ENCODE measurements at places on chromosomes 13 and 19.

DNA sequence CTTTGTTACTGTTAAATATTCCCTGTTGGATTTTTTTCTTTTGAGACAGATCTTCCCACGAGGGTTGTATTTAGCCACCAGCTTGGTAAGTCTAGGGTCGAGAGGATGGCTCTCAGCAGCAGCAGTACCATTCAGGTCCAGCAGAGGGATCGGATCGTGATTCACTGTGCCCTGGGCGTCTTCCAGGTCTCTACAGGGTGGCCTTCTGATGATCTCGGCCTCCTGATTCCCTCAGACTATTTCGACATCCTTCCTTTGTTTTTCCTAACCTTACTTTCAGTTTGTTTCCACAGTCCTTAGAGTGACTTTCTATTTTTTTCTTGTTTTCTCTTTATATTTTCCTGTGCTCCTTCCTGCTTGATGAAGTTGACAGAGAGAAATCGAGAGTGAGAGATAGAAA is 1436.9 kb downstream of the UQCRFS1 start:
- H3K27me3 ChIP-seq, result no peaks in the 10 kb centered on the region
- H3K27ac ChIP-seq, result no peak overlapping the region
- H3K4me3 ChIP-seq, result no peak overlapping the region
- H3K4me1 ChIP-seq, result no peaks in the 10 kb centered on the region
- H3K36me3 ChIP-seq, result peaks cover 78% of the 10 kb centered on the region

GRCh38 chr19:13121551-13122274 is 3.6 kb downstream of the NACC1 start:
- no peaks in the 10 kb centered on the region for H3K36me3 ChIP-seq
- peaks cover under 1% of the 10 kb centered on the region for H3K27me3 ChIP-seq
- DNase-seq, result no peak

DNA sequence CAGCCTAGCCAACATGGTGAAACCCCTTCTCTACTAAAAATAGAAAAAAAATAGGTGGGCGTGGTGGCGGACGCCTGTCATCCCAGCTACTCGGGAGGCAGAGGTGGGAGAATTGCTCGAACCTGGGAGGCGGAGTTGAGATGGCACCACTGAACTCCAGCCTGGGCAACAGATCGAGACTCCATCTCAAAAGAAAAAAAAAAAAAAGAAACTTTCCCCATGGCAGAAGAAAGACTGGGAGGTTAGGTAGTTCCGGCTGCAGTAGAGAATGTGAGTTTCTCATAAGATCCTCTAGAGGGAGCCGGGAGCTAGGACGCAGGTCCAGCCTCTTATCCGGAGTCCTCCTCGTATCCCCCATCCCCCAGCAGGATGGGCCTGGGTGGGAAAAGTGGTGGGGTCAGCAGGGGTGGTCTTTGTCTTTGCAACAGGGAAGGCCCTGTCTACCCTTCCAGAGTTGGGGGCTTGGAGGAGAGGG is 13.2 kb upstream of the CREB3L3 start:
- no peak overlapping the region for H3K27ac ChIP-seq
- no peak overlapping the region for H3K4me3 ChIP-seq
- H3K4me1 ChIP-seq, result peaks cover 8% of the 10 kb centered on the region
- H3K27me3 ChIP-seq, result peaks cover 25% of the 10 kb centered on the region
- H3K36me3 ChIP-seq, result no peaks in the 10 kb centered on the region
- DNase-seq, result peak; percentile 36

DNA sequence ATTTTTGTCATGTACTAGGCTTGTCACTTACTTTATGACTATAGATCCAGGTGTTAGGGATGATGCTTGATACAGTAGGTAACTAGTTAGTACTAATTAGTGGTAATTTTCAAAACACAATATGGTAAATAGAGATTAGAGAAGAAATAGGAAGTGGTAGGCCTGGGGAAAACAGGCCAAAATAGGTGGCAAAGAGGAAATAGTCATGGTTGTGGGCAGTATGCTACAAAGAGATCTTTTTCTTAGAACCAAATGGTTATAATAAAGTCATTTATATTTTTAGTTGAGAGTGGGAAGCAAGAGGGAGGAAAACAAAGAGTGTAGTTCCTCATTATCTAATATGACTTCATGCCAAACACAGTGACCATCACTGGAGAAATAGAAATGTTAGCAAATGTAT is 9.1 kb upstream of the VWA8 start:
- H3K27ac ChIP-seq, result no peak overlapping the region
- H3K36me3 ChIP-seq, result no peaks in the 10 kb centered on the region
- no peak for DNase-seq
- no peak overlapping the region for H3K4me3 ChIP-seq
- H3K27me3 ChIP-seq, result no peaks in the 10 kb centered on the region
- no peaks in the 10 kb centered on the region for H3K4me1 ChIP-seq

- H3K4me1 ChIP-seq, result no peaks in the 10 kb centered on the region
- H3K27ac ChIP-seq, result no peak overlapping the region
- no peak for DNase-seq
- no peak overlapping the region for H3K4me3 ChIP-seq
- H3K36me3 ChIP-seq, result no peaks in the 10 kb centered on the region
Measured at GRCh38 chr19:28213470-28214082, 999.4 kb downstream of the UQCRFS1 start.

- no peak overlapping the region for H3K27ac ChIP-seq
- no peak for DNase-seq
- peaks cover 55% of the 10 kb centered on the region for H3K4me1 ChIP-seq
- H3K27me3 ChIP-seq, result peaks cover 15% of the 10 kb centered on the region
- H3K4me3 ChIP-seq, result peak overlapping the region; percentile 97
Measured at GRCh38 chr19:2236064-2236313, 140 bp downstream of the PLEKHJ1 start.

DNA sequence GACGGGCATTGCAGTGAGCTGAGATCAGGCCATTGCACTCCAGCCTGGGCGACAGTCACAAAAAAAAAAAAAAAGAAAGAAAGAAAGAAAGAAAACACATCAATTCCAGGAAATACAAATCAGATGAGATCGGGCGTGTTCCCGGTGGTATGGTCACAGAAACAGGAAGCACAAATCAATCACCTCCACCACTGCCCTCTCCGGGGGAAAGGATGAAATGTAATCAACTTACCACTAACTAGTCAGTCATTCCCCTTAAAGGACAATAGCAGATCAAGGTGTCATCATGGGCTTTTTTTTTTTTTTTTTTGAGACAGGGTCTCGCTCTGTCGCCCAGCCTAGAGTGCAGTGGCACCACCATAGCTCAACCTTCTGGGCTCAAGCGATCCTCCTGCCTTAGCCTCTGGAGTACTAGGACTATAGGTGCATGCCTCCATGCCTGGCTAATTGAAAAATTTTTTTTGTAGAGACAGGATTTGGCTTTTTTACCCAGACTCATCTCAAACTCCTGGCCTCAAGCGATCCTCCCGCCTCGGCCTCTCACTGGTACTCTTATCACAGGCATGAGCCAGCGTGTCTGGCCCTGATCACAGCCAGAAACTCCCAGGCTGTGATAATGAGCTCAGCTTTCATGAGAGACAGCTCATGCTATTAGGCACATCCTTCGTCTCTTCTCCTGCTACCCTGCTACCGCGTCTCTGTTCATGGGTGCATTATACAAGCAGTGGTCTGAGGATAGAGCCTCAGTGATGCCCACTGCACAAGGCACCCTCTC is 6.8 kb upstream of the DPRX start:
- no peak for DNase-seq
- no peak overlapping the region for H3K27ac ChIP-seq
- no peak overlapping the region for H3K4me3 ChIP-seq

- H3K27me3 ChIP-seq, result peaks cover 3% of the 10 kb centered on the region
- peak; percentile 20 for DNase-seq
- H3K4me3 ChIP-seq, result no peak overlapping the region
- H3K27ac ChIP-seq, result no peak overlapping the region
Measured at GRCh38 chr13:102555914-102556553, 40.8 kb upstream of the TPP2 start.

DNA sequence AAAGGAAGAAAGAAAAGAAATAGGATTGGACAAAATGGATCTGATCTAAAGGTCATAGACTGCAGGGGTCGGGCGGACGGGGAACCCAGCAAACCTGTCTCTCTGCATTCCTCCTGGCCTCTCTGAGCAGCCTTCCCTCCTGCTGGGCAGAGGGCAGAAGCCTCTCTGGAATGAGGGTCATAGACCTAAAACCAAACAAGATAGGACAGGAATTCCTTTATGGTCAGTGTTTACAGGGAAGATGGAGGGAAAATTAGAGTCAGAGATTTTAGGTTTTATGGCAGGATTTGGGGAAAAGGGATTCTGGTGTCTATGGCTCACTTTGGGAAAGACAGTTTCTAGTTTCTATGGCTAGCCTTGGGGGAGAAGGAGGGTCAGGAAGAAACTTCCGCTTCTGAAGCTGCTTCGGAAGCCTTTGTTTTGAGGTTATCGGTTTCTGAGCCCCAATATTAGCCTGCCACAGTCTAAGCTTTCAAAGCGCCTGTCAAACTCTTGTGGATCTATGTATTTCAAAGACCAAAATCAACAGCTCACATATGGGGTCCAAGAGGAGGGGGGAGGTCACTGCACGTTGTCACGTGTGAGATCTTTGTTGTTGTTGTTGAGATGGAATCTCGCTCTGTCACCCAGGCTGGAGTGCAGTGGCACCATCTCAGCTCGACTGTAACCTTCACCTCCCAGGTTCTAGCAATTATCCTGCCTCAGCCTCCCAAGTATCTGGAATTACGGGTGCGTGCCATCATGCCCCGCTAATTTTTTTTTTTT is 18.9 kb upstream of the DPRX start:
- no peaks in the 10 kb centered on the region for H3K36me3 ChIP-seq
- no peak for DNase-seq
- H3K27ac ChIP-seq, result peak overlapping the region; percentile 3
- no peaks in the 10 kb centered on the region for H3K27me3 ChIP-seq
- H3K4me3 ChIP-seq, result no peak overlapping the region

DNA sequence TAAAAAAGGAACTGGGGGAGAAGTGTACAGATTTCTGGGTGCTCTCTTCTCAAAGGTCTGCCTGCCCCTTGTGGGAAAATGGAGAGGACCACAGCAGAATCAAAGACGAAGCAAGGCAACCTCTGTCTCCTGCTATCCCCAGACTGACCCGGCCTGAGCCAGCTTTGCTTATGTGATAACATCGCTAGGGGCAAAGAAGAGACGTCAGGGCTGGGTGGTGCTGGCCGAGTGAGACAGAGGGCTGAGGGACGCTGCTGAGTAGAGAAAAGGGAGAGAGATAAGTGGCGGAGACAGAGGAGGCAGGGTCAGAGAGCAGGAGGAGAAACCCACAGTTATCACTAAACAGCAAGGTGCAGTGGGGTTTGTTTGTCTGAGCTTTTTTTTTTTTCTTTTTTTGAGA is 4.6 kb upstream of the MUC16 start:
- H3K4me3 ChIP-seq, result no peak overlapping the region
- H3K27me3 ChIP-seq, result peaks cover 37% of the 10 kb centered on the region
- no peak for DNase-seq
- no peaks in the 10 kb centered on the region for H3K4me1 ChIP-seq

DNA sequence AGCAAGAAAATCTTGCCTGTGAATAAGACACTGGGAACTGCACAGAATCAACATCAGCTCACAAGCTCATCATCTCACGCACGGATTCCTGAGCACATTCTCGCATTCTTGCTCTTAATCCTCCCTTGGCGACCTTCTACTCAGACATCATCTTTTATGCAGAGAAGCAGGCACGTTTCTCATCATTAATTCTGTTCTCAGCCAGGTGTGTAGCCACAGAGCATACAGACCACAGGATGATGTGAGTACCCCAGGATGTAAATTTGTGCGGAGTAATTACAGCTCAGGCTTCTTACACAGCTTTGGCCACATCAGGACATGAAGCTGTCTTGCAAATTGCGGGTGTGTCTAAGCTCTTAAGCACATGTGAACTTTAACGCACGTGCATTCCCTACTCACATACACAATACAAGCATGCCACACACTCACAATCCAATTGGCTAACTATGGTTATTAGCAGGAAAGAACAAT is 36.5 kb upstream of the SACS start:
- no peaks in the 10 kb centered on the region for H3K27me3 ChIP-seq
- no peak for DNase-seq
- H3K36me3 ChIP-seq, result no peaks in the 10 kb centered on the region
- peak overlapping the region; percentile 56 for H3K4me3 ChIP-seq
- H3K4me1 ChIP-seq, result peaks cover 67% of the 10 kb centered on the region

DNA sequence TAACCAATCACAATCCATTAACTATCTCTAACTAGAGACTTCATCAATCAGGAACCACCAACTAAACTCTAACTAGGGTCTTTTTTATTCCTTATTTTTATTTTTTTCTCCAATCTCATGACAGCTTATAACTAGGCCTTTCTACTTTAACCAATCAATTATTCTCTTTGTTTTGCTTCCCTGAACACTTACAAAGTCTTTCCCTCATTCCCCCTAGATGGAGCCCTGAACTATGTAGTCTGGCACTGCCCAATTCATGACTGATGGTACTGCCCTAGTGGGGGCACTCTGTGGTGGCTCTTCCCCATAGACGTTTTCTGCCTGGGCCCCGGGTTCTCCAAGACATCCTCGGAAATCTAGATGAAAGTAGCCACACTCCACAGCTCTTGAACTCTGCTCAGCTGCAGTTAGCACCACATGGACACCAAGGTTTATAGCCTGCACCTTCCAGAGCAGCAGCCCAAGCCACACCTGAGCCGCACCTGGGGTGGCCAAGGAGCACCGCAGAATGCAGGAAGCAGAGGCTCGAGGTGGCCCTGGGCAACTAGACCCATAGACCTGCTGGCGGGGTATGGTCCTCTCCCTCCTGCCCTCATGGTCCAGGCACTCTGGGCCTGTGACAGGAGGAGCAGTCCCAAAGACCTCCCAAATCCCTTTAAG is 6.6 kb downstream of the ATP7B start:
- no peak overlapping the region for H3K4me3 ChIP-seq
- DNase-seq, result no peak
- H3K4me1 ChIP-seq, result peaks cover 6% of the 10 kb centered on the region
- H3K27ac ChIP-seq, result no peak overlapping the region
- H3K27me3 ChIP-seq, result peaks cover 4% of the 10 kb centered on the region

GRCh38 chr19:47408156-47408938 is 11.0 kb downstream of the MEIS3 start:
- H3K4me1 ChIP-seq, result peaks cover 4% of the 10 kb centered on the region
- DNase-seq, result no peak
- H3K4me3 ChIP-seq, result no peak overlapping the region
- H3K27ac ChIP-seq, result no peak overlapping the region
- H3K36me3 ChIP-seq, result peaks cover 19% of the 10 kb centered on the region

- H3K27ac ChIP-seq, result no peak overlapping the region
- H3K4me1 ChIP-seq, result peaks cover 11% of the 10 kb centered on the region
- no peak overlapping the region for H3K4me3 ChIP-seq
- H3K27me3 ChIP-seq, result no peaks in the 10 kb centered on the region
Measured at GRCh38 chr13:99677116-99677951, 176.1 kb downstream of the TM9SF2 start.

DNA sequence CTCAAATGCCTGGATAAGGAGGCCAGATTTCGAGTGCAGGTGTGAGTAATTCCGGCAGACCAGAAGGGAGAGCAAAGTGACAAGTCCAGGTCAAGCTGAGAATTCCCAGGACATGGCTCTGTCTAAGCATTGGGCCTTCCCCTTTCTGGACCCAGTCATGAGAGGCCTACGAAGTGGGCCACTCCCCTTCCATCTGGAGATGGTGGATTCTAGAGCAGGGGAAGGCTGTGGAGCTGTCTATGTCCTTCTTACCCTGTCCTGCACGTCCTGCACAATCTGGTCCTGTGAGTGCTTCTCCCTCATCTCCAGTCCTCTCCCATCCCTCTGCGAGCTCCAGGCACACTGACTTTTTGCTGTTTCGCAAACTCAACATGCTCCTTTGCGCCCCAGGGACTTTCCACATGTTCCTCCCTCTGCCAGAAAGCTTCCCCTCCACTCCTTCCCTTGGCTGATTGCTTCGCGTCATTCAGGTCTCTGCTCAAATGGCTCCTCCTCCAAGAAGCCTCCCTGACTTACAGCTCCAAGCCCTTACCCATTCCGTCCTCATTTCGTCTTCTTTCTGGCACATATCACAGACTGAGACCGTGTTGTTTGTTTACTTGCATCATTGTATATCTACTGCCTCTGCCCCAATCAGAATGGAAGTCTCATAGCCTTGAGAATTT is 193.2 kb downstream of the URI1 start:
- no peak overlapping the region for H3K4me3 ChIP-seq
- peaks cover 28% of the 10 kb centered on the region for H3K4me1 ChIP-seq
- no peaks in the 10 kb centered on the region for H3K27me3 ChIP-seq
- DNase-seq, result no peak
- H3K27ac ChIP-seq, result no peak overlapping the region

Data from neural crest cell (in vitro differentiated cells).